ENCODE measurements at places on chromosomes 11 and 22.

GRCh38 chr11:120867024-120867423, 156.9 kb upstream of the TBCEL start:
- no peak for ATAC-seq

DNA sequence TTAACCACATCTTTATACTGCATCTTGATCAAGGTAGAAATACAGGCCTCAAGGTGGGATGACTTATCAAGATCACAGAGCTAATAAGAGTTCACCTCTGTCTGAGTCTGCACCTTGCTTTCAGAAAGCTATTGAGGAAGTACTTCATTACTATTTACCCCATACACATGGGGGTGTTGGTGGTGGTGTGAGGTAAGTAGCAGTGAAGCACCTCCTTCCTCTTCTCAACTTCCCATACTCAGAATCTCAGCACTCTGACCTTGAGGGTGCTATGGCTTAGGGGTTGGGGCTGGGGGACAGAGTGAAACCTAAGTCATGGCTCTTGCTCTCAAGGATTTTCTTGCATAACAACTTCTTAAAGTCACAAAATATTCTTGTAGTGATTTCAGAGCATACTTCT, 56.9 kb downstream of the ME3 start:
- peak; percentile 34 for ATAC-seq

DNA sequence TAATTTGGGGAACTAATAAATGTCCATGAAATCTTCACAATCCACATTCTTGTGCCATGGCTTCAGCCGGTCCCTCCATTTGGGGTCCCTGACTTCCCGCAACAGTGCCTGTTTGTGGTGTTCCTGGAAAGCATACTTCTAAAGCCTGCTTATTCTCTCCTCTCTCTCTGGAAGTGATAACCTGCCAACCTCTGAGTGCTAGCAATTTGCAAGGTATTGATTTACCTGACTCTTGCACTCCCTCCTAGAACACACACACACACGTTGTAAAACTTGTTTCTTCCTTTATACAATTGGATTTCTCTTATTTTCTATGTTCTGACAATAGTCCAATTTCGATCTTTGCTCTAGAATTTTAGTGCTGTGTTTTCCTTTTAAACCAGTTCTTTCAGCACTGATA, 58.5 kb downstream of the NXPE2 start:
- no peak for ATAC-seq

DNA sequence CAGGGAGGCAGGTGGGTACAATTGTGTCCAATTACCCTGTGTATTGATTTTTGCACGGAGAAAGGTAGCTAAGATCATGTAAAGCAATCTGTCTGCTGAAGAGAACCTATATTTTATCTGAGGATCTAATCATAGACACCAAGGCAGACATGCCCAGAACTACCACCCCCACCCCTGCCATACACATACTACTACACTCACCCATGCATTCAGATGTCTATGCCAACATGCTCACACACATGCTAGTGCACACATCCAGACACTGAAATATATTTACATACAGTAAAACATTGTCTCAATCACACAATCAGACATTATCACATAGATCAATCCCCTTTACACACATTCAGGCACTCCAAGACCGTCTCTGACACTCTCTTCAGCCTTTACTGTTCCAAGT, 1.8 kb downstream of the SCN3B start:
- ATAC-seq, result no peak

DNA sequence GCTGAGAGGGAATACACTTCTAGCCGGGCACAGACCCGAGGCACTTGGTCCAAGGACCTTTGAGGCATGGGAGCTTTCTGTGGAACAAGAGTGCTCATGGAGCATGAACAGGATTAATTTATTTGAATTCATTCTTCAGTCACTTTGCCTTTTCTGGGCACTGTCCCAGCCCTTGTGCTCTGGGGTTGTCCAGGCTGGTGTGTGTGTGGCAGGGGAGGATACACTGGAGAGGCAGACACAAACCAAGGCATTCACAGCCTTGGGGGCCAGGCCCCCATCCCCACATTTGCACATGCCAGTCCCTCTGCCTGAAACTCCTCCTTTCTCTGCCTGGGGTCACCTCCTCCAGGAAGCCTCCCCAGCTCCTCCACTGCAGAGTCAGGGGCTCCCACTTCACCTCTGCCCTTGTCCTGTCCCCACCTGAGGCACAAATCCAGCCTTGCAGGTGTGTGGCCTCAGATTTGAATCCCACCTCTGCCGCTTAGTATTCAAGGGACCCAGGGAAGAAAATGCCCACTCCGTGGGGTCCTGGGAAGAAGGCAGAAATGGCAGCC, 55.5 kb downstream of the MYO7A start:
- ATAC-seq, result no peak

- ATAC-seq, result peak; percentile 80
Observed at GRCh38 chr11:9263840-9264315, 1.3 kb downstream of the DENND5A start.

DNA sequence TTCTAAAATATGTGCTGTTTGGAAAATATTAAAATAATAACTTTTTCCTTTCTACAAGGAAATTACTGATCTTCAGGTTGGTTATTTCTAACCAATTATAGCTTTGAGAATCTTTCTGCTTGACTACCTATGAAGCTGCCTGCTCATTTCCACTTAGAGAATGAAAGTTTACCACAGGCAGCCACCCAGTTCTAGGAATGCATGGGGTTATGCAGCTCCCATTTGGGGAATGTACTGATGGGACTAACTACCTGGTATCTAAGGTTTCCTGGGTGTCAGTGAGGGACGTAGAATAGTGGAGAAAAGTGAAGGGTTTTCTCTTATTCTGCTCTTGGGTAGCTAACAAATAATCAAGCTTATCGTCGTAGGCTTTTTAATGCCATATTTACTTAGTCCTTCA, 73.4 kb downstream of the DEUP1 start:
- no peak for ATAC-seq

GRCh38 chr11:45411228-45411946, 125.2 kb upstream of the SYT13 start:
- ATAC-seq, result no peak

GRCh38 chr11:127392575-127392974, 392.0 kb upstream of the KIRREL3 start:
- no peak for ATAC-seq

DNA sequence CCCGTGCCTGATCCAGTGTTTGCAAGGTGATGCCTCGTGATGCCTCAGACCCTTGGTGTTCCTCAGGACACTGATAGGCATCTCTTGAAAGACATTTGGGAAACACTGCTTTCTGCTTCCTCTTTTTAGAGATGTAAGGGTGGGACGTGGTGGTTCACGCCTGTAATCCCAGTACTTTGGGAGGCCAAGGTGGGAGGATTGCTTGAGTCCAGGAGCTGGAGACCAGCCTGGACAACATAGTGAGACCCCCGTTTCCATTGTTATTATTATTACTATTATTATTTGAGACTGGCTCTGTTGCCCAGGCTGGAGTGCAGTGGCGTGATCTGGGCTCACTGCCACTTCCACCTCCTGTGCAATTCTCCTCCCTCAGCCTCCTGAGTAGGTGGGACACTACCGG, 6.5 kb upstream of the SOX10 start:
- no peak for ATAC-seq

GRCh38 chr22:45996241-45997076, 19.5 kb upstream of the WNT7B start:
- ATAC-seq, result peak; percentile 86

DNA sequence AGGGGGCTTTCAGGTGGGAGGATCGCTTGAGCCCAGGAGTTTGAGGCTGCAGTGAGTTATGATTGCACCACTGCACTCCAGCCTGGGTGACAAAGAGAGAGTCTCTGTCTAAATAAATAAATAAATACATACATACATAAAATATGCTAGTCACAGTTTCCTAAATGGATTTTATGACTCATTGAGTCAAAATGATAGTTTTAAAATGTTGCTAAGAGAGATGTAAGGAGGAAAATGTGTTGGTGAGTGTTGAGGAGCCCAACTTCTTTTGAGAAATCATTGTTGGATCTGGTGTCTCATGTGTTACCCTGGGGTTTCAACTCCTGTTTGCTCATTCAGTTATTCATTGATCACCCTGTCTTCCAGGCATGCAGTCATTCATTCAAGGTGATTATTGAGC, 21.0 kb downstream of the PARVB start:
- ATAC-seq, result no peak

- no peak for ATAC-seq
Observed at GRCh38 chr11:110795112-110795624, 82.9 kb upstream of the ARHGAP20 start.

Measured in stimulated activated memory B cell treated with anti-CD40 and anti-IgM and Interleukin-4, amounts not matched to agents 10 μg/mL and 1 μg/mL and 100 μg/mL, for 72 hours (primary cell).